ENCODE measurements at places on chromosomes 4 and X.

- no peak for DNase-seq
These were observed 55.6 kb downstream of the MAP7D2 start for GRCh38 chrX:20060961-20061748.

DNA sequence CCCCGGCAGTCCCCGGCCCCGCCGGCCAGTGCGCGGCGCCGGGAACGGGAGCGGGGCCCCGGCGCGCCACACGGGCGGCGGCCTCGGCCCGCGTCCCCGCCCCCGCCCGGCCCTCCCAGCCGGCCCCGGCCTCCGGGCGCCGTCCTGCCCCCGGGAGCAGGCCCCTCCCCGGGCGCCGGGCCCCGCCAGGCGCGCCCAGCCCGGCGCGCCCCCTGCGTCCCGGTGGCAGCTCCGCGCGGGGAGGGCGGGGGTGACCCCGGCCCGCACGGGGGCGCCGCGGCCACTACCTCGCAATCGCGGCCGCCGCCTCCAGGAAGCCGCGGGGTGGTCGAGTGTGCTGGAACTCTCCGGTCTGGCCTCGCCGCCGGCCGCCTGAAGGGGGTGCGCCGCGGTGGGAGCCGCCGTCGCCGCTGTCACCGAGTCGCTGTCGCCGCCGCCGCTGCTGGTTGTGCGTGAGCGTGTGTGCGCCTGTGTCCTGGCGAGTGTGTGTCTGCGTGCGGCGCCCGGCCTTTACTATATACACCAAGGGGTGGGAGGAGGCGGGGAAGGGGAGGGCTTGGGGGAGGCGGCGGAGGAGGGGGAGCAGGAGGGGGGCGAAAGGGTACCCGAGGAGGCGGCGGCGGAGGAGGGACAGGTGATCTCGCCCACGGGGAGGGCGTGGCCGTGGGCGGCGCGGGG, at the start of gene RAI2:
Gene RAI2 (minus strand): TSS at position 488 of the 678 bp plus-strand sequence. CDS start 59,288 bp downstream, outside the sequence.
- DNase-seq, result peak; percentile 29

DNA sequence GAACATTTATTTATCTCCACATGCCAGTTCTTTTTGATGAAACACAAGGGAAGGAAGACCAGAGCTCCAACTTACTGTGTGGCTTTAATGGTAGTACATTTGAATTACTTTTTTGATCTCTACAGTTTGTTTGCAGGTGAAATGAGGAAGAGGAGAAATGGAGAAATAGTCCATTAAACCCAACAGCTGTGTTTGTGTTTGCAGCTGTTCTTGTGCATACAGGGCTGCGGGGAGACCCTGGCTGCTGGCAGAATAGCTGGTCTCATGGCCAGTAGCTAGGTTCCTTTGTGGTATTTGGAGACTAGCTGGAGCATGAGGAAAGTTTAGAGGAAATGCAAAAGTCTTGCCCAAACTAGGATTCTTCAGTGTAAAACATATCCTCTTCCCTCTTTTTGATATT, 374.8 kb downstream of the GPAT3 start:
- no peak for DNase-seq

DNA sequence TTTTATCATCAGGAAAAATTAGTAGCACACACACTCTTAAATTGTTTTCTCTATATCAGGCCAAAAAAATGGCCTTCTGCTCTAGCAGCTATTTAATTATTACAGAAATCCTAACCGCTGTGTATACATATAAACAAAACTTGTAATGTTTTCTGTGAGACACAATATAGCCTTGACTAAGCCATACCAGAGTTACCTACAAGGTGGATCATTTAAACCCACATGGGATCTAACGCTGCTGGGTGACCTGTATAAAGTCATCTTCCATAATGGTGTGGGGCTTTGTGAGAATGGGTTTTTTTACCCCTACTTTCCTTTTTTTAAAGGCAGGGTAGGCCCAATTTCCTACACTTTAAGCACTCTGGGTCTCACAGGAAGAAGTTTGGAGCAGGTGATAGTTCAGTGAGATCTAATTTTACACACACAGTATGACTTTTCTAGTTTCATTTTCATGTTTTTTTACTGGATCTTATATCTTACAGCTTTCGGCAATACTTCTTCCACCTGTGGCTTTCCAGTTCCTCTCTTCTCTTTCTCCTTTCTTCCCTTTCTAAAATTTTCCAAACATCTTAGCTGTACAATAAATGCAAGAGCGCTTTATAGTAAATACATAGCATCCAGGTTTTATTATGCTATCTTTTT, 66.9 kb upstream of the MMAA start:
- no peak for DNase-seq

DNA sequence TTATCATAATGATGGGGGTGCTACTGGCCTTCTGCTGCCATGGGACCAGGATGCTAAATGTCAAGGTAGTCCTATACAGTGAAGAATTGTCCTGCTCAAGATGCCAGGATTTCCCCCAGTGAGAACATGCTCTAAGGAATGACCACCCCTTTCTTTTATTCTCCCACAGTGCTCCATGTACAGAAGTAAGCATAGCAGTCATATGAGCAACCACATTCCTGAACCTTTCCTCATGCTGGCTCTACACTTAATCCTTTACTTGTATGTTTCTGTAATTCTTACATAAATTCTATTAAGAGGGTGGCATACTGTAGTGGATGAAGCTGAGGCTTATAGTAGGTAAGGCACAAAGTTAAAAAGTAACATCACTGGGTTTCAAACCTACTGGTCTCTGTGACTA, 20.2 kb downstream of the CYP2U1 start:
- DNase-seq, result no peak

DNA sequence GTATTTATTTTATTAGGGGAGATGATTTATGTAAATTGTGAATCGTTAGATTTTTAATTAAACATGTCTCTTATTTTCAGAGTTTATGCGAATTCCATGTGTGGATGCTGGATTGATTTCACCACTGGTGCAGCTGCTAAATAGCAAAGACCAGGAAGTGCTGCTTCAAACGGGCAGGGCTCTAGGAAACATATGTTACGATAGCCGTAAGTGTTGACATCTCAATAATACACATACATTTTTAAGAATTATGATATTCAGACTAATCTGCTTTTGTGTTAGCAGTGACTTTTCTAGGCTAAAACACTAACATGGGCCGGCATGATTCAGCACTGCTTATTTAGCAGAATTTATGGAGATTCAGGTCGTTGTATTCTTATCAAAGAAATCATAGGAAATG, 91.2 kb downstream of the RAP1GDS1 start:
- DNase-seq, result no peak

DNA sequence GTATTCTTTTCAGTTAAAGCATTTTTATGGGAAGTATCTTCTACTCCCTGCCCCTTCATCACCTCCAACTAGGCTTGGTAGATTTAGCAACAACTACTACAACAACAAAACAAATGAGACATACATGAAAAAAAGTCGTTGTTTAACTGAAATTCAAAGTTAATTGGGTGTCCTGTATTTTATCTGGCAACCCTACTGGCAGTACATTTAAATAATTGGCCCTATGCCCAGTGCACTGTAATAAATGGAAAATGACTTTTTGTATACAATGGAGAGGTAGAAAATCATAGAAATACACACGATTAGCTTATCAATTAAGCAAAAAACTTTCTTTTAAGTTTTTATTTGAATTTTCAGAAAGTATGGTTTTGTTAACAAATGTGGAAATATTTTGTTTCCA, 21.4 kb upstream of the CLGN start:
- DNase-seq, result no peak

GRCh38 chrX:16528620-16529019, 121.3 kb upstream of the S100G start:
- no peak for DNase-seq

GRCh38 chr4:112007391-112007790, 137.9 kb upstream of the FAM241A start:
- DNase-seq, result no peak

DNA sequence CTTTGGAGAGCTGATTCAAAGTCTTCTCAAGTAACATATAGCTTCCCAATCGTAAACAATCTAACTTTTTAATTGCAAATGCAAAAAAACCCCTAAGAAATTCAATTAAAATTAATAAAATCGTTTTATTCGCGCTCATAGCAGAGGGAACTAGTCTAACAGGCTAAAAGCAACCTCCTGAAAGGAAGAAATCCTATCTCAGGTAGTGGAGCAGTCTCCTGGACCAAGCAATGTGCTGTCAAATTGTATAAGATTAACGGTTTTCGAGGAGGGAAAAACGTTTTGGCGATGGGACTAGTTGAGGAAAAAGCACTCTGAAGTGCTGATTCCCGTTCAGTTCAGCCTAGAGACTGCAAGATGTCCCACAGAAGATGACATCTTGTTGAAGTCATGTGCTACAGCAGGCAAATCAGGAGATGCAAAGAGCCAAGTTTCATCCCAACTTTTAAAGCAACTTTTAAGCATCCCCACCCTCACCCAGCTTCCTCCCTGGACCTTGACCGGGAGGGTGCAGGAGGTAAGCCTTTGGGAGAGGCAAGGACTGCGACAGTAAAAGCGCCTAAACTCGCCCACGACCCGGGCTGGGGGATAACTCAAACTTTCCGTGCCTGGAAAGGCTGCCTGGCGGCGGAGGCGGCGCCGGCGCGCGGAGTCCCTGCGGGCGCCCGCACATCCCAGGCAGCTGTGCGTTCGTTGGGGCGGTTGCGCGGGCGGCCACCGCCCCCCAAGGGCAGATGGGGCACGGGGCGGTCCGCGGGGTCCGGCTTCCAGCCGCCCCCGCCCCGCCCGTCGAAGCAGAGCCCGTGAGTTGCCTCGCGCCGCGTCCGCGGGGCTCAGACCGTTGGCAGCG, 784 bp downstream of the MAP7D3 start:
- DNase-seq, result no peak

DNA sequence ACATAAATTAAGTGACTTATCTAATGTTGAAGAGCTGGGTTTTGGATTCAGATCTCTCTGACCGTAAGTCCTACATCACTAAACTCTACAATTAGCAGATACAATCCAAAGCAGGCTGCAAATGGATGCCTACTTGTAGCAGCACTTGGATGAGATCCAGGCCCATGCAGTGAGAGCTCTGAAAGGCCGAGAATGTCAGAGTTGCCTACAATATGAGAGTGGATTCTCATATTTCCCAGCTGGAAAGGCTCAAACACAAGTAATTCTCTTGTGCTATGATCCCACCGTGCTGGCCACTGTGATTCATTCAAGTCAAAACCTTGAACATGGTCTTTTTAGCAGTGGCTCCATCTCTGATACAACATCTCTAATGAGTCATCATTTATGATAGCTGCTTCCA, 125.4 kb upstream of the CHRDL1 start:
- DNase-seq, result no peak

DNA sequence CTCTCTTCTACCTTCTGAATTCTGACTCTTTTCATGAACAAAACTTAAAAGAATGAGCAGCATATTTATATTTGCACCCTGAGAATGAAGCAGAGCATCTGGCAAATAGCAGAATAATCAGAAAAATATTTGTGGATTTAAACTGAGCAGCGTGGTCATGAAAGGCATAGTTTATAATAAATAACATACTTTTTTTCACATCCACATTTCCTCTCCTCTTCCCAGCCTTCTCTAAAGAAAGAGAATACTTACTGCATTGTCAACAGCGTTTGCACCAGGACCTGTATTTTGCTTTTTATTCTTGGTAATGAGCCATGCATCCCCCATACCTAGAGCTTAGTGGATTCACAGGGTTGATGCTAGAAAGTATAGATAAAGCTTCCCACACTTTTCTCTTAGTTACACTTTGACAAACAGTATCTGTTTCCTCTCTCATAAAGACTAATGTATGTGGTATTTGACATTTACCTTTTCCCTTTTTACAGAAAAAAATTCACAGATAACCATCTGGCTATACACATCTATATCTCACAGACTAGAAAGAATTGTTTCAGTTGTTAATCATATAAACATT, 131.5 kb downstream of the PRSS12 start:
- DNase-seq, result no peak

DNA sequence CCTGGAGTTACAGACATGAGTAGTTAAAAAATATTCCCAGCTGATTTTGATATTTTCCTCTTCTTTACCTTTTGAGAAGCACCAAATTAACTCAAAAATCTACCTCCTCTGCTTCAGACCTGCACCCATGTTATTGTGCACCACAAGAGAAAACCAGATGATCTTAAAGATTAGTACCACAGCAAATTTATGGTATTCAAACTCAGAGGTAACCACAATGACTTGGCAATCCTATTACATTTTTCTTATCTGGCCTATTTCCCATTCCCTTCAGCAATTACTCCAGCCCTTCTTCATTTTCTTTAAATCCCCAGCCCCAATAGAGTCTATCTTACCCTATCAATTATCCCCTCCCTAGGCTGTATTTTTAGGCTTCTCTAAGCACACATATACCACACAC, 535.1 kb downstream of the FAT4 start:
- no peak for DNase-seq

DNA sequence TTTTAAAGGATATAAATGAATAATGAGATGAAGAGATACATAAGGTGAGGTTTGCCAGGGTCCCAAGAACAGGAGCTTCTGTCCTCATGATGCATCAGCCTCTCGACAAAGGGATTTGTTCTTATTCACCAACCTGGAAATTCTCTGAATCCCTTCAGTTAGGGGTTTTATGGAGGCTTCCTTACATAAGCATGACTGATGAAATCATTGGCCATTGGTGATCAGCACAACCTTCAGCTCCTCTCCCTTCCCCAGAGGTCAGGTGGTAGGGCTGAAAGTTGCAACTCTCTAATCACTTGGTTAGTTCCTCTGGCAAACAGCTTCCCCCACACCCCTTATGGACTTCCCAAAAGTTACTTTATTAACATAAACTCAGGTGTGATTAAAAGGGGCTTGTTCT, 222.0 kb downstream of the SPRY1 start:
- DNase-seq, result no peak

DNA sequence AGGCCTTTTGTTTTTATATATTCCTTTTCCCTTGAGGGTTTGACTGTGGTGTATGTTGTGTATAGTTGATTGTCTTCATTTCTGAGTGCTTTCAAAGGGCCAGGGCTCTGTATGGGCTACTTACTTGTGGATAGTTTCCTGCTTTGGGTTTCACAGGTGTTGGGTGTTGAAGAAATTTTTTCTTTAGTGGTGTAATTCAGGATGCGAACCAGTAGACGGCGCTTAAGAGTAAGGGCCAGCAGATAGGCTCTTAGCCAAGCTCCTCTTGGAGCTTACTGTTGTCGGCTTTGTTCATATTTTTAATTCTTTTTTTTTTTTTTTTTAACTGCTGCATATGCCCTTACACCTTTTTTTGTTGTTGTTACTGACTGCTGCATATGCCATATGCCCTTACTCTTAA, 276.3 kb upstream of the GALNT7 start:
- no peak for DNase-seq

- peak; percentile 37 for DNase-seq
These were observed 1.4 kb downstream of the FGF2 start for GRCh38 chr4:122827879-122828601.

DNA sequence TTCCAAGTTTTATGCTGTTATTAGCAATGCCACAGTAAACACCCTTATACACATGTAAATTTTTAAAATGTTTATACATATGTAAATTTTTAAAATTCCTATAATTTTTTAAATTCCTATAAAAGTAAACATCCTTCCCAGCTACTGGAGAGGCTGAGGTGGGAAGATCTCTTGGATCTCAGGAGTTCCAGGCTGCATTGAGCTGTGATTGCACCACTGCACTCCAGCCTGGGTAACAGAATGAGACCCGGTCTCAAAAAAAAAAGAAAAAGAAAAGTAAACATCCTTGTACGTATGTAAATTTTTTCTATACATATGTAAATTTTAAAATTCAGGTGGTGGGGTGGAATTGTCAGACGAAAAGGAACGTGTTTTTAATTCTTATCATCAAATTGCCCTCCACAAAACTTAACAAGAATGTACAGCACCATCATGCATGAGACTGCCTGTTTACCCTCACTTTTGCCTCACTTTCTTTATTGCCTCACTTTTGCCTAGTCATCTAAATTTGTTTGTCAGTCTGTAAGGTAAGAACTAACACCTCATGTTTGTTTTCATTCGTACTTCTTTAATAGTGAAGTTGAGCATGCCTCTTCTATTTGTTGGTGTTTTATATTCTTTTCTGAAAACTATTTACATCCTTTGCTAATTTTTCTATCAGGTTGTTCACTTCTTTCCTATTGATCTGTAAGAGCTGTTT, 8.0 kb downstream of the SLC7A3 start:
- DNase-seq, result no peak
